ENCODE measurements at places on chromosomes 6 and 20.
A peak's percentile ranks its signal among the peaks of the same experiment; 100 is the strongest.

- DNase-seq = no peak
Observed at GRCh38 chr20:50821994-50822393, 27.1 kb downstream of the BCAS4 start.

GRCh38 chr6:18269253-18269652, 4.9 kb upstream of the DEK start:
- DNase-seq = peak; percentile 35

- DNase-seq = no peak
Observed at GRCh38 chr20:61960836-61961235, 104.8 kb downstream of the TAF4 start.

DNA sequence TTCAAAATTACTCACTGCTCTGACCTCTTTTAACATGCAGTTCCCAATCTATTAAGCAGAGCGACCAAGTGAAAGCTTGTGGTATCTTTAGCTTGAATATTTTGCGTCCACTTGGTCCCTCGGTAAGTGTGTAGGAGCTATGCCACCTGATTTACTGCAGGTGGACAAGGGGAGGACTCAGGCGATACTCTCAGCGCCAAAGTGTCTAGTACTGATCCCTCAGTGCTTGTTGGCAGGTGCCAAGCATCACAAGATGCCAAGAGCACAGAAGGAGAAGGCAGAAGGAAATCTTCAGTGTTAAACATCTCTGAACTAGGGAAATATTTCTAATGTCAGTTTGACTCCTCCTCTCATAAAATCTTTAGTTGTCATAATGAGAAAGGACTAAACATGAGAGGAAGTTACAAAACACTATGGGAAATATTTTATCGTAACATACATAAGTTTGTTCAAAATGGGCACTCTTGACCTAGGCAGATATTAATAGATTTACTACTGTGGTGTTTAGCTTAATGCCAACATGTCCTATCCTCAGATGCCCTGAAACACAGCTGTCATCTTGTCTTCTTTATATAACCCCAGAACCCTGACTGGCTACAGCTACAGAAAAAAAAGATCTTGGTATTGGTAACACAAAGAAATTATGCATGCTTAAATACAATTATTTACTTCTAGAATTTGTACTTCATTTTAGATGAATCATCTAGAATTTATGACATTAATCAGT, 19.5 kb downstream of the NHLRC1 start:
- no peak for DNase-seq

DNA sequence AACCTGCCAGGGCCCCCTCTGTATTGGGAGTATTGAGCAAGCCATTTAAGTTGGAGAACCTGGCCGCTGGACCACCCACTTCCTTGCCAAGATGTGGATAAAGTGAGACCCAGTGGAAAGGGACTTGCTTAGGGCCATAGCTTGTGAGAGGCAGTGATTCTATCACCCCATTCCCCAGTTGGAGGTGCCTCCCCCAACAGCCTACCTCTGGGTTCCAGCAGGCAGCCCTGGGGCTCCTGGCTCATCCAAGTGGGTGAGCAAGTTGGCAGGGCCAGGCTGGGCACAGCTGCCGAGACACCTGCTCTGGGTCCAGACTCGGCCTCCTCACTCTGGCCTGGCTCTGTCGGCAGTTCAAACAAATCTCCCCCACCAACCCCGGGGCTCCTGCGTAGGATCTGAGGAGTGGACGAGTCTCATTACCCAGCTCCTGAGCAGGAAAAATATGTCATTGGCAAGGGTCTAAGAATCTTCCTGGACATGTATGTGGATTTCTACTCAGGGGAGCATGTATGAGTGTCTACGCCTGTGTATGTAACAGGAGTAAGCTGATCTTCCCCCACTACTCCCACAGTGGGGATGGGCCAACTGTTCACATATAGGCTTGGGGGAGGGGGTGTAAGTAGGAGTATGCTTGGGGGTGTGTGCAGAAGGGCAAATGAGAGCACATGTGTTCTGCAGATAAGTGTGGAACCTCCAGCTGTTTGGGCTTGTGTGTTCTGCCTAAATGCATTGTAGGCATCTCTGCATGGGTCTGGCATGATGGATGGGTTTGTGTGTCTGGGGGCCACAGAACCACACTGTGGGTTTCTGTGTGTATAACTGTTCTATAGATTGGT, 1.9 kb downstream of the ID1 start:
- peak; percentile 50 for DNase-seq

DNA sequence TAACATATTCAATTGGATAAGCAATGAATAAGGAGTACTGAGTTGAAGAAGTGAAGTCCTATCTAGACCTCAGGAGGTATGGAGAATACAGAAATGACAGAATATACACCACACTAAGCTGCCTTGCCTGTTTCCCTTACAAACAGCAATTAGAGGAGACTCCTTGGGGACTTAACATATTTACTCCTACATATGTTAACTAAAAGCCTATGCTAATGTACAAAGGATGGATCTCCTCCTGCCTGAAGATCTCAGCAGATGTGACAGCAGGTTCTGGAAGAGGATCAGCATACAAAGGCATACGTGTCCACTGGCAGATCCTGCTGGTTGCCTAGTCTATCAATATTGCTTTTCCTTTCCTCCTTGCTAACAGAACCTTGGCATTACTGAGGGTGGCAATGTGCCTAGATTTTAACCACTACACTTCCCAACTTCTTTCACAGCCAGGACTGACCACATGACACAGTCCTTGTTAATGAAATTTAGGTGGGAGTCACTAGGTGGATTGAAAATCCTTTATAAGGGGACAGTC, 29.6 kb downstream of the PRKN start:
- DNase-seq = no peak

GRCh38 chr6:9504191-9504590, 910.7 kb downstream of the TFAP2A start:
- DNase-seq = no peak

- no peak for DNase-seq
Observed at GRCh38 chr6:68159433-68159832, 475.6 kb upstream of the ADGRB3 start.
